Right atrium auricular region (tissue), 2 donors: ENCODE measurements at places on chromosomes 11 and 22. TPM values are rescaled to one million over a fixed set of nuclear protein-coding genes. Genes with fewer than 3 reads are reported as not detected.

- no peak for DNase-seq
These were observed 24.6 kb downstream of the MYBPC3 start for GRCh38 chr11:47327949-47328348.

GRCh38 chr11:119249671-119250010 lies 43.5 kb downstream of the CBL start:
- no peak for DNase-seq

DNA sequence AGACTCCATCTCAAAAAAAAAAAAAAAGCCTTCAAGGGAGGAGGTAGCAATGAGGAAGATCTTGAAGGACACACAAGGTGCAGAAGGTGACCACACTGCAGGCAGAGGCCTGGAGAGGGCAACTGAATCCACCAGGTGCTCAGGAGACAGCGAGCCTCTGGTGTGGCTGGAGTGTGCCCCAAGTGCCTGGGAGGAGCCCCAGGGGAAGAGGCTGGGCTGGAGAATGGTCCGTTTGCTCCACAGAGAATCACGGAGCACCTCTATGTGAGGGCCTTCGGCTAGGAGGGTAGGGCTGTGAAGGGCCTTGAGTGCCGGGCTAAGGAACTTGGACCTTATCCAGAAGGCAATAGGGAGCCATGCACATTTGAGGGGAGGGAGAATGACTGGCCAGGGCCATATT lies 50.3 kb downstream of the ARRB1 start:
- DNase-seq: no peak

GRCh38 chr11:2526808-2527381 lies 82.1 kb downstream of the KCNQ1 start:
- DNase-seq: no peak

- no peak for DNase-seq
These were observed 375.5 kb upstream of the NARS2 start for GRCh38 chr11:78949976-78950690.

GRCh38 chr22:39942439-39943230 lies 17.6 kb upstream of the TMA7B start:
- DNase-seq: no peak

GRCh38 chr22:36759481-36760159 lies 16.3 kb downstream of the IFT27 start:
- DNase-seq: no peak

DNA sequence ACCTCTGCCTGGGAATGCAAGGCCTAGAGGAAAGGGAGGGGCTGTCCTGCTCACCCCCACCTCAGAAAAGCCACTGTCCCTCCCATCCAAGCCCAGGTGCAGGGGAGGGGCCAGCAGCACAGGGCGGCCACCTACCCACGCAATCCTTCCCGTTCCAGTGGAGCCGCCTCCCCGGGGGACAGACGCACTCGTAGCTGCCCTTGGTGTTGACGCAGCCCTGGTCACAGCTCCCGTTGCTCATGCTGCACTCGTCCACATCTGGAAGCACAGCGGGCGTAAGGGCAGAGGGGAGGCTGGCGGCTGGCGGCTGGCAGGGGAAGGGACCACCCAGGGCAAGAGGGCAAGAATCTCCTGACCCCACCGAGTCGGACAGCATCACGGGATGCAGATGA lies 40.3 kb upstream of the TTLL12 start:
- no peak for DNase-seq

- DNase-seq: no peak
These were observed 39.4 kb upstream of the RTL6 start for GRCh38 chr22:44537467-44537866.

- no peak for DNase-seq
These were observed 5.8 kb upstream of the PPP6R3 start for GRCh38 chr11:68454767-68455166.

- DNase-seq: peak; percentile 53
These were observed 435.5 kb downstream of the TBC1D22A start for GRCh38 chr22:47197773-47198500.

- no peak for DNase-seq
These were observed 40.5 kb downstream of the IGLL5 start for GRCh38 chr22:22927888-22928665.

DNA sequence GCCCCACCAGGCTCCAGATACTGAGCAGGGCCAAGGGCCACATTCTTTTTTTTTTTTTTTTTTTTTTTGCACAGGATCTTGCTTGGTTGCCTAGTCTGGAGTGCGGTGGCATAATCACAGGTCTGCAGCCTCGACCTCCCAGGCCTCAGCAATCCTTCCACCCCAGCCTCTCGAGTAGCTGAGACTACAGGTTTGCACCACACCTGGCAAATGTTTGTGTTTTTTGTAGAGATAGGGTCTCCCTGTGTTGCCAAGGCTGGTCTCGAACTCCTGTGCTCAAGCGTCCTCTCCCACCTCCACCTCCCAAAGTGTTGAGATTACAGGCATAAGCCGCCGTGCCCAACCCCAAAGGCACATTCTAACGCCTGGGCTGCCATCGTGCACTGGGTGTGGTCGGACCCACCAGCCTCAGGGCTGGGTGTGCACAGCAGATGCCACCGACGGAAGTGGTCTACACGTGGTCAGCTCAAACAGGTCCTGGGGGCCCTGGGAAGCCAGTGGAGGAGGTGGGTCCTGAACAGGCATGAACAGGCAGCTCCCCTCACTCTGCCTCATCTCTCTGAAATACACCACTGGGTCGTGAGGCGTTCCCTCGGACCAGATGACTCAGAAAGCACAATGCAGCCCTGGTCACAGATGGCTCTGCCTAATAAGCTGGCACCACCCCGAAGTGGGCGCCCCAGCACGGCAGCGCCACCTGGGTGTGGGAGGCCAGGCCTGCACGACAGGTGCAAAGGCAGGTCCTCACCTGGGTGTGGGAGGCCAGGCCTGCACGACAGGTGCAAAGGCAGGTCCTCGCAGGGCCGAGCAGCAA lies 5.1 kb upstream of the B4GALNT4 start:
- DNase-seq: no peak

DNA sequence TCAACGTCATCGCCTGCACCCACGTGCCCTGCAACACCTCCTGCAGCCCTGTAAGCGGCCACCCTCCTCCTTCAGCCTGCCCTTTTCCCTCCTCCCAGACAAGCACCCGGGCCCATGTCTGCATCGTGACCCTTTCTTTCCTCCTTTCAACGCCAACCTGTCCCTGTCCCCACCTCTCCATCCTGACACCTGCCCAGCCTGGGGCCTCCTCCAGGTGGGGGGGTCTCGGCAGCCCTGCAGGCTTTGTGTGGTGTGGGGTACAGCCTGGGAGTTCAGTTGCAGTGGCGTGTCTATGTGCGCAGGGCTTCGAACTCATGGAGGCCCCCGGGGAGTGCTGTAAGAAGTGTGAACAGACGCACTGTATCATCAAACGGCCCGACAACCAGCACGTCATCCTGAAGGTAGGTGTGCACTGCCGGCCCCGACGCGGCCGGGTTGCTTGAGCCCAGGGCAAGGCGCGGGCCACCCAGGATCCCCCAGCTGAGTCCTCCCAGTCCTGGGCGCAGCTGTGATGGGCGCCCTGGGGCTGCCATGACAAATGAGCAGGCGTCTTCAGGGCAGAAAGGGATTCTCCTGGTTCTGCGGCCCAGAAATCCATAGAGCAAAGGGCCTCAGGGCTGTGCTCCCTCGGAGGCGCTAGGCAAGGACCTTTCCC lies 33.7 kb downstream of the MUC2 start:
- DNase-seq: no peak

DNA sequence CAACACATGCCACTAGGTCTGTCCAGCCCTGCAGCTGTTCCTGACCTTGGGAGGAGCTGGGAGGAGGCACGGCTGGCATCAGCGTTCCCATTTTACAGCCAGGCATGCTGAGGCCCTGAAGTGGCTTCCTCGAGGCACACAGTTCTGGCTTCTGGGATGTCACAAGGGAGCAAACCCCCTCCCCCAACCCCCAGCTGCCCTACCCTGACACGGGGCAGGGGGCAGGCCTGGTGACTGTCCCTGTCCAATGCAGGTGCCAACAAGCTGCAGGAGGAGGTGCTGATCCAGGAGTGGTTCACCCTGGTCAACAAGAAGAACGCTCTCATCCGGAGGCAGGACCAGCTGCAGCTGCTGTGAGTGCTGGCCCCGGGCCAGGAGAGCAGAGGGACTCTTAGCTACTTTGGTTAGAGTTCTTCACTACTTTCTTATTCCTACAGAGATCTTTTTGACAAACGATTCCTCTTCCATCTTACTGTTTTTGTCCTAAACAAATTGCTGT lies 5.3 kb downstream of the KCNK7 start:
- no peak for DNase-seq

- DNase-seq: no peak
These were observed 267.6 kb upstream of the TENM4 start for GRCh38 chr11:79708319-79708932.

DNA sequence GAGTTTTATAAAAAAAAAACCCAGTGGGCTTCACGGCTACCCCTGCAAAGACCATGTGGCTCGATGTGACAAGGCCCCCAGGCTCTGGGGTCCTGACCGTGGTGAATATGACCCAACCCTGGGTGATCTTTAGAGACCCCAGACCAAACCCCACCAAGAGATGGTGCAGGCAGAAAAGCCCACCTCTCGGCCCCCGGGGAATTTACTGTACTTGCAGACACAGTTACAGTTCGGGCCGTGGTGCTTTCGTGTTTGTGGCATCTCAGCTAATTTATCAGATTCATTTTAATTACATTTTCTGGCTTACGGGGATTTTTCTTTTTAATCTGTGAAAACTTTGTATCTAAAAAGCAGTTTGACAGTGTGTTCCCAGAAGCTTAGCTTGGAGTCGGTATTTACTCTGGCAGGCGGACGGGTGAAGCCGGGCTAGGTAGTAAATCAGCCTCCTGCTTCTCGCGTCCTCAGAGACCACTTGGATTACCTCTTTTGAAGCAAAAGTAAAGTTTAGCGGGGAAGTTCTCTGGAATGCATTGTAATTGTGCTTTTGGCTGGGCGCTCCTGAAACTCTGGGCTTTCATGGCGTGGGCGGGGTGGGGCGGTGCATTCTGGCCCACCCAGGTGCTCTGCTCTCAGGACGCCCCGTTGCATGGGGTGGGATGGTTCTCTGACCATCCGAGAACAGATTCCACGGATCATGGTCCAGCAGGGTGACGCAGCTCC lies 25.3 kb downstream of the ANO1 start:
- no peak for DNase-seq

- no peak for DNase-seq
These were observed 36.9 kb upstream of the OR56A1 start for GRCh38 chr11:6067502-6067901.

DNA sequence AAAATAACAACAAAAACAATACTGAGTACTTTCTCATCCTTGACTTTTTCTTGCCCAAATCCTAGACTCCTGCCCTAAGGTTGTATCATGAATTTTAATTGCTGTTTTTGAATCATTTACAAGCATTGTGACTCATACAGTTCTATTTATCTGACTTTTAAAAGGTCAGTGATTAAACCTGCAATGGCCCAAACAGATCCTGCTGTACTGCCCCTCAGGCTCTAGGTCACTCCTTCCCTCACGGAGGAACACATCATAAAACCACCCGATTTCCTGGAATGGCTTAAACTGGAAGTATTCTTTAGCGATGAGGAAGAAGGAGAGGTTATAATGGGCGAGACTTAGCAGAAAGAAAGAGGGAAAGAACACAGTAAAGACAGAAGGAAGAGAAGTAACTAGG lies 12.3 kb downstream of the ARFGAP3 start:
- no peak for DNase-seq

- DNase-seq: no peak
These were observed 1.4 kb downstream of the HBB start for GRCh38 chr11:5225480-5225871.

DNA sequence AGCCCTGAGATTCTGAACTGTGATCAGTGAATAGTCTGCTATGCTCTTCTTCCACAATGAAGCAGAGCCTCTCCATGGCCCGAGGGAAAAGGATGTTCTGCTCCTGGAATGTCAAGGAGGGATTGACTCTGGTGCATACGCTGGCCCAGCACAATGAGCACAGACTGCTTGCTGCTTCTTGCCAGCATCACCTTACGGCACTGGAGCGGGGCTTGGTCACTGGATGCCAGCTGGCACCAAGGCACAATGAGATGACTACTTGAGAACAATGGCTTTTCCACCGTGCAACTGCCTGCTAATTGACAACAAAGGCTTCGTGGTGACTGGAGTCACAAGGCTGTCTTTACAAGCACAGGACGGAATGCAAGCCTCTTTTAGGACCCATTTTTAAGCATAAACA lies 139.2 kb downstream of the DSCAML1 start:
- DNase-seq: no peak

DNA sequence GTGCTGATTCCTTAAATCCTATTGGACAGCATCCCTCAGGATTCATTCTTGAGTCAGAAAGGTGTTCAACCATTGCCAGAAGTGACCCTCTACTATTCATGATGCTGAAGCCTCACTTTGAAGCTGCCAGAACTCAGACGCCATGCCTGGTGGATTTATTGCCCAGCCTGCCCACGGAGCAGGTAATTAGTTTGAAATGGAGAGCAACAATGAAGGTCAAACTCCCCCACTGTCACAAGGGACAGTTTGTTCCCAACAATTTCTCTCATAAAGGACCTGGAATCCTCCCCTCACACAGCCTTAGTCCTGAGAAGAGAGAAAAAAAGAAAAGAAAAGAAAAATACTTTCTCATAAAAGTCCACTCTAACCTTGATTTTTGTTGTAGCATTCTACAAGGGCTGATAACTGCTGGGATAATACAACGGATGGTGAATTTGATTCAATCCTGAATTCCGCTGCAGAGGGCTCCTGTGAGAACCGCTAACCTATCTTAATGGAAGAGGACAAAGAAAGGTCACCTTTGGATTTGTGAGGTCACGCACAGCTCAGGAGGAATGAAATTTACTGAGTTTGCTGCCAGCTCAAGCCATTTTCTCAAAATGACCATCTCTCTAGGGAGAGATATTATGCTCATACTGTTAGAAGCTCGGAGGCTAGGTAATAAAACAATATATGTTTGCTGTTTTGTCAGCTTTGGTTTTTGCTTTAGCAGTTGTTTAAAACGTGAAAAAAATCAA lies 161.6 kb upstream of the SYN3 start:
- no peak for DNase-seq

- DNase-seq: no peak
These were observed 469 bp downstream of the ZBED5 start for GRCh38 chr11:10857459-10857708.

GRCh38 chr11:48116437-48117228 lies 100.0 kb upstream of the OR4B1 start:
- no peak for DNase-seq

DNA sequence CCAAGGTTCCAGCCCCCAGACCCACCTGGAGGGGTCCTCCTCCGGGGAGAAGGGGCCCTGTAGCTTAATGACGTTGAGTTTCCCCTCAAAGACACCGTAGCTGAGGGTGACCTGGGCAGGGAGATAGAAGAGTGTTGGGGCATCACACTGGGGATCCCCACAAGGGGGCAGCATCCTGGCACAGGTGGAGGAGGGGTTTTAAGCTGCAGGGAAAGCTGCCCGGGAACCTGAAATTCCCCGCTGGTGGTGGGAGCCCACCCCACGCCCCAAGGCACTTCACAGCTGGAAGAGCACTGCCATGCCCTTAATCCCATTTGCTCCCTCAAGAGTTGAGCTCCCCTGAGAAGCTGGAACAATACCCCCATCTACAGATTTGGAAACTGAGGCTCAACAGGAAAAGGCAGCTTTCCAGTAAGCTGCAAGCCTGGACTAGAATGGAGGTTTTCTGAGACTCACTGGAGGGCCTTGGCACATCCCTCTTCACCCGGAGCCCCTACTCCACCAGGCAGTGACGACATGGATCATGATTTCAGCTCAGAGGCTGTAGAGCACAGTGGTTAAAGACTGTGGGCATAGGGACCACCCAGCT lies 13.7 kb downstream of the MFNG start:
- DNase-seq: no peak

SMIM35 gene
- not detected for total RNA-seq

IRAG1 gene
- 4.6 TPM for total RNA-seq

TMEM151A gene
- total RNA-seq: 1.4 TPM

PDGFD gene
- total RNA-seq: 27.8 TPM

CCT8L2 gene
- total RNA-seq: not detected

RIC3 gene
- 8.5 TPM for total RNA-seq

ACRV1 gene
- not detected for total RNA-seq

FGF4 gene
- not detected for total RNA-seq
